ENCODE measurements at places on chromosomes 12 and 14. TPM values are rescaled to one million over a fixed set of nuclear protein-coding genes. Genes with fewer than 3 reads are reported as not detected.

DNA sequence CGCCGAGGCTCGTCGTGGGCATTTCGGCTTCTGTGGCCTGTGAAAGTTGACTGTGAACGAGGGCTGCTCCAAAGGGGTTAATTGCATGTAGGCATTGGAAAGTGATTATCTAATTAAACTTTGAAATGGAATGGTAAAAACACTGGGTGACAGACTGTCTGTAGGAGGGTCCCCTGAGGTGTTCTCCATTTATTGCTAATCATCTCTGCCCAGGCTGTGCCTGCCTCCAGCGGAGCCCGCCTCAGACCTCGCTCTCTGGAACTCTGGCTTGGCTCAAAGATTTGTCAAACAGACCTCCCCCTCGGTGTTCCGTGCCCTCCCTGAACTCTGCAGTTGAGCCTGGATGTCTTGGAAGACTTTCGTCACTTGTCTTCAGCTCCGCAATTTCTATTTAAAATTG is 50.2 kb upstream of the VRK1 start:
- H3K27me3 ChIP-seq, result no peaks in the 10 kb centered on the region
- no peak for DNase-seq
- no peaks in the 10 kb centered on the region for H3K4me1 ChIP-seq
- H3K4me3 ChIP-seq, result no peak overlapping the region

DNA sequence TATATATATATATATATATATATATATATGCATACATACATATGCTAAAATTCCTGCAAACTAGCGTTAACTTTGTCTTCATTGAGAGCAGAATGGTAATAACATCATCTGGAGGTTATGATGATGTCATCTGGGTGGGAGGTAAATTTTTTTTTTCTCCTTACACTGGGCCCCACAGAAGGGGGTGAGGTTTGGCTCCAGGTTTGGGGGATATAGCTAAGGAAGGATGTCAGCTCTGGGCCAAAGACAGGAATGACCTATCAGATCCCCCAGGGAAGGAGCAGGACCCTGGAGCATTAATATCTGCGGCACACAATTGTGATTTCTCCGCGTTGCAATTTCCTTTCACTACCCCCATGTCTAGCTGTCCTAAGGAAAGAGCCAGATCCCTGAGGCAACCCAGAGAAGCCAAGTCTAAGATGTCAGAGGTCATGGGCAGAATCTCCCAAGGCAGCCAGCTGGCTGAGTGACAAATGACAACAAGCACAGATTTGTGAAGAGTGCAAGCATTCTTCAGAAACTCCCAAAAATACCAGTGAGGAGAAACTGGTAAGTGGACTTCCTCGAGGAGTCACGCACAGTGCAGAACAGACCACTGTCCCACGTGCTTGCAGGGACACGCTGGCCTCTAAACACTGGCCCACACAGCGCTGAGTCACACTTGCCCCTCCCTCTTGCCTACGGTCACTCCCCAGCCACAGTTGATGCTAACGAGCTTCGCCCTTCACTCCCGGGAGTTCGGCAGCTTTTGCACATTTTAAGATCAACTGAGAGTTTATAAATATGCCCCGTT is 9.9 kb downstream of the UBC start:
- H3K4me1 ChIP-seq, result peaks cover 17% of the 10 kb centered on the region
- DNase-seq, result peak; percentile 92

DNA sequence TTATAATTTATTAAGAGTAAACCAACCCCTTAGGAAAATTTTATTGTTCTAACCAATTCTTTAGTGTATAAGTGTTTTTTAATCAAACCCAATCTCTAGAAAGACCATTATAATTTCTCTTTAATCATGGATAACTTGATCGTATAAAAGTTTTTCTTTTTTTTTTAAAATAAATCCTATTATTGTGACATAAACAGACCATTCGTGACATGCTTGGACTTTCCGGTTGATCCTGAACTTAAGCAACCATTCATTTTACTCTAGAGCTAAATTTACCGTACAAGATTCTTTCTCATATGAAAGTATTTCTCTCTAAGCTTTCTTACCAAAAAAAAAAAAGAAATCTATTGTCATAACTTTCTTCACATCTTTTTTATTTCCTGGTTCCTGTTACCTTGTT is 32.6 kb upstream of the SLC38A4 start:
- DNase-seq, result no peak
- no peaks in the 10 kb centered on the region for H3K27me3 ChIP-seq
- no peaks in the 10 kb centered on the region for H3K4me1 ChIP-seq
- no peak overlapping the region for H3K27ac ChIP-seq
- no peaks in the 10 kb centered on the region for H3K36me3 ChIP-seq

GRCh38 chr12:123765504-123766035 is 3.5 kb downstream of the DNAH10 start:
- H3K36me3 ChIP-seq, result no peaks in the 10 kb centered on the region
- peaks cover 4% of the 10 kb centered on the region for H3K27me3 ChIP-seq
- H3K4me1 ChIP-seq, result peaks cover 17% of the 10 kb centered on the region

IL26 gene
- total RNA-seq, result not detected

TSHR gene
- total RNA-seq, result 0.45 TPM

DNA sequence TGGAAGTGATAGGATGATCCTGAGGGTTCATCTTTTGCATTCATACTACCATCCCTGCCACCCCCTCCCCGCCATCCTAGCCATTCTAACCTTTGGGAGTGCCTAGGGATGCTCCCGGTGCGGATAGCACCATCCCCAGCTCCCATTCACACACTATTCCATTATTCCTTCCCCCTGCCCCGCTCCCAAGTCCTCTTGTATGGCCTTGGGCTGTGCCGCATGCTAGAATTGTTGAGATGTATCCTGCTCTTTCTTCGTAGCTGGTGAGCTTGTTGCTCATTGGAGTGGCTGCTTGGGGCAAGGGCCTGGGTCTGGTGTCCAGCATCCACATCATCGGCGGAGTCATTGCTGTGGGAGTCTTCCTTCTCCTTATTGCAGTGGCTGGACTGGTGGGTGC is 644 bp downstream of the TSPAN31 start:
- H3K36me3 ChIP-seq, result peaks cover 44% of the 10 kb centered on the region
- no peak for DNase-seq
- H3K27ac ChIP-seq, result peak overlapping the region; percentile 95
- H3K4me1 ChIP-seq, result peaks cover 31% of the 10 kb centered on the region
- peak overlapping the region; percentile 86 for H3K4me3 ChIP-seq
- H3K27me3 ChIP-seq, result no peaks in the 10 kb centered on the region

DNA sequence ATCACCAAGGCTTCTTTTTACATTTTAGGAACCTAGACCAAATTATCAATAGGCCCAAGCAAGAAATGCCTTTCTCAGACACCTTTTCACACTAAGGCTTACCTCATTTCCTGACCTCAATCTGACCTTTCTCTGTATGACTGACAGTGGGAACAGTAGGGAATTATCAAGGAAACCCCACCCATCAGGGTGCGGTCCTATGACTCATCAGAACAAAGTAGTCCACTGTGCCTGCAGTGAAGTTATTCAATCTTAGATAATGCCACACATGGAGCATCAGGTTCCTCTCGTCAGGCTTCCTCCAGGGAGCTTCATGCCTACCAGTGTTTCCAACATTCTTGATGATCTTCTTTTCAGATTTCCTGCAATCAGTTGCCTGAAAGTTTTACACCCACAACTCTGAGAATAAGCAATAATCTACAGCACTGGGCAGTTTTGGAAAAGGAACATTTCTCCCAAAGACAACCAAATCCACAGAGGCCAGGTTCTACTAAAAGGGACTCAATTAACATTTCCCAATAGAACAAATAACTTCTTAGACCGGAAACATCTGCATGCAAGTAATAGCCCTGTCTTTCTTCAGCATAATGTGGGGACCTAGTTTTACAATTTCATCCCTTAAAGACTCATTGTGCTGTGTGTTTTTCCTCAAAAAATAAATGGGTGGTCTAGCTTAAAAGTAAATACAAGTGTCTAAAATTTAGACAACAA is 35.9 kb upstream of the TMTC2 start:
- H3K36me3 ChIP-seq, result no peaks in the 10 kb centered on the region
- H3K4me1 ChIP-seq, result no peaks in the 10 kb centered on the region
- H3K27ac ChIP-seq, result no peak overlapping the region
- H3K27me3 ChIP-seq, result no peaks in the 10 kb centered on the region
- H3K4me3 ChIP-seq, result no peak overlapping the region
- peak; percentile 48 for DNase-seq

DNA sequence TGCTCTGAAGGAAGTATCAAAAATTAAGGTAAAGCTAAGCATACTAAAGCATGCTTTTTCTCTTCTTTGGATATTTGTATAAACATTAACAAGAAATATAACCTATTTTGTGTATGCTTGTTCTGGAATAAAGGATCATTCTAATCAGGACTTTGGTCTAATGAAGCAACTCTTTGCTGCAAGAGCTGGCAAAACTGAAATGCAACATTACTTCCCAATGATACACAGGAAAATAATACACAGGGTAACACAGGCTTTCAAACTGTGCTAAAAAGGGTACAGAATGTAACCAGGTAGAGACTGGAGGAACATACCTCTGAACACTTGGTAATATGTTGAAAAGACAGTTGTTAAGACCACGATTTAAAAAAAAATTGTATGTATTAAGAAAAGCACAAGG is 222.5 kb upstream of the DIO2 start:
- no peak overlapping the region for H3K27ac ChIP-seq
- no peaks in the 10 kb centered on the region for H3K27me3 ChIP-seq
- H3K4me3 ChIP-seq, result no peak overlapping the region
- no peaks in the 10 kb centered on the region for H3K36me3 ChIP-seq

DNA sequence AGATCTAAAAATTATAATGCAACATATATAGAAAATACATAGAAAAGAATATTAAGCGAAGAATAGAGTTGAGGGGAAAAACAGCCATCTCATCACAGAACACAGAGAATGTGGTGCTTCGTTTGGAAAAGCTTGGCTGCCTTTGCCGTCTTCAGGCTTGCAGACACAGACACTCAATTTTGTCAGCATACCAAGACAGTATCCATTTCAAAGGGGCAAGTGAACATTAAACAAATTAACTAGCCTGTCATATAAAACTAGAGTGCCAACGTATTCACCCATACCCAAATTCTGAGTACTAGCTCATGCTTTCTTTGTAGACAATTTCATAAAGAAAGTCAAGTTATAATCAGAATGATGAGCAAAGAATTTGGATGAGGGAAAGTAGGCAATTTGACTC is 40.5 kb downstream of the DMAC2L start:
- H3K4me3 ChIP-seq, result no peak overlapping the region
- no peak overlapping the region for H3K27ac ChIP-seq
- no peak for DNase-seq
- peaks cover under 1% of the 10 kb centered on the region for H3K36me3 ChIP-seq
- peaks cover 7% of the 10 kb centered on the region for H3K4me1 ChIP-seq
